ENCODE measurements at places on chromosomes 11 and 22. TPM values are rescaled to one million over a fixed set of nuclear protein-coding genes. Genes with fewer than 3 reads are reported as not detected.

The HORMAD2 gene
- not detected for total RNA-seq

The INS gene
- total RNA-seq = not detected

The VPREB1 gene
- not detected for total RNA-seq

The APOBEC3G gene
- total RNA-seq = 23.1 TPM

The CHRM4 gene
- total RNA-seq = not detected

The KDELR3 gene
- total RNA-seq = 0.77 TPM

The OR52I2 gene
- total RNA-seq = not detected

The SIRT3 gene
- 20.1 TPM for total RNA-seq

The SLC22A9 gene
- total RNA-seq = not detected

The GPR83 gene
- total RNA-seq = not detected

The PLA2G3 gene
- not detected for total RNA-seq

The CCDC134 gene
- total RNA-seq = 19.3 TPM

The PRR33 gene
- 0.12 TPM for total RNA-seq

Measured in activated naive CD4-positive, alpha-beta T cell treated with anti-CD3 and anti-CD28 coated beads for 36 hours (primary cell).